Kidney glomerular epithelial cell (primary cell): ENCODE measurements at places on chromosomes 3 and 15.
A peak's percentile ranks its signal among the peaks of the same experiment; 100 is the strongest.

- no peak for DNase-seq
Observed at GRCh38 chr3:153463895-153464294, 301.9 kb downstream of the RAP2B start.

- DNase-seq: peak; percentile 84
Observed at GRCh38 chr3:28840976-28841376, 439.9 kb upstream of the RBMS3 start.

DNA sequence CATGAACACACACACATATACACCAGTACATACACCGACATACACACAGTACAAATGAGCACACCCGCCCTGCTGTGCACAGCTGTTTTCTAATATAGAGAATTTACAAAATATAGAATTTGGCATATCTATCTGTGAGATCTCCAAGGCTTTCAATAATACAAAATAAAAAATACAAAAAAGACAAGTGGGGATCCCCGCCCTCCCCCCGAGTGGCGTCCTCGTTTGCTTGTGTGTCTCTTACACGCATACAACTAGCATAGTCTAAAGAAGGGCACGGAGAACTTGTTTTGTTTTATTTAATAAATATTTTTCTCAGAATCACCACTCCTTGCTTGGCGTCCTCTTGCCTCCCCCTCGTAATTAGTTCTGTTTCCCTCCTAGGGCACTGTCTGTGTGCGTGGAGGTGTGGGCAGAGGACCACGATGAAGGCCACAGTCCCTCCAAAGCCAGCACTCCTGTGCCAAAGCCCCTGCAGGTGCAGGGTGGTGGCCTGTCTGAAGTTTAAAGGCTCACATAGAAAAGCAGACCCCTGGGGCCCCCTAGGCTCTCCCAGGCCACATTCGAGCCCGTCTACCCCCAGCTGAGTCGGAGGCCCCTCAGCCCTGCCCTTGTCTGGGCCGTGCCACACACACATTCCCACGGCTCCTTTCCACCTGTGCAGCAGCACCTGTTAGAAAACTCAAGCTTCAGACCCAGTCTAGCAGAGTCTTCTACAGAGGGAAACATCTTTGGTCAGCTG lies 82.1 kb downstream of the SEC22A start:
- DNase-seq: no peak

- DNase-seq: no peak
Observed at GRCh38 chr3:46024131-46024530, 3.2 kb downstream of the XCR1 start.

GRCh38 chr15:44092221-44092620 lies 102.8 kb downstream of the FRMD5 start:
- peak; percentile 30 for DNase-seq

DNA sequence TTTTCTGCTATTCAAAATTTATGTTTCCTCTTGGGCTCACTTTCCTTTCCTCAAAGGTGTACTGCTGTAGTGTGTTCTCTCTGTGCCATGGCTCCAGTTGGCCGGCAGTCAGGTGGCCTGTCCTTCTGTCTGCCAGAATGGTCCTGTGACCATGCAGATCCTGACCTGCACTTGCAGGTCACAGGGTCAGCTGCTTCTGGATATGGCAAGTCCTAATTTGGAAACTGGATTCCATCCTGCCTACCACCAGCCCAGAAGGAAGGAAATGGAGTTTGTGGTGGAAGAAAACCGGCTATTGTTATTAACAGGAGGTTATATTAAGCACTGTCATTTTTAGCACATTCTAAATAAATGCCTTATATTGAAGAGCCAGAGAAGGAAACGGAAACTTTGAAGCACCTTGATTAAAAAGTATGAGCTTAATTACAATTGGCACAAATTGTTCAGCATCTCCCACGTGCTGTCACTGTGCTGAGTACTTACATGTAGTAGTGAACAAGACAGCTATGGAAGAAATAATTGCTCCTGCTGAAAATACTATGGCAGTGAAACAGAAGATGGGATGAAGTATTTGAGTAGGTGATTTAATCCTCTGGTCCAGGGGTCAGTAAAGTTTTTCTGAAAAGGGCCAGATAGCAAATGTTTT lies 362.8 kb downstream of the PTPRG start:
- DNase-seq: no peak

GRCh38 chr3:86654806-86655460 lies 336.0 kb downstream of the VGLL3 start:
- no peak for DNase-seq

DNA sequence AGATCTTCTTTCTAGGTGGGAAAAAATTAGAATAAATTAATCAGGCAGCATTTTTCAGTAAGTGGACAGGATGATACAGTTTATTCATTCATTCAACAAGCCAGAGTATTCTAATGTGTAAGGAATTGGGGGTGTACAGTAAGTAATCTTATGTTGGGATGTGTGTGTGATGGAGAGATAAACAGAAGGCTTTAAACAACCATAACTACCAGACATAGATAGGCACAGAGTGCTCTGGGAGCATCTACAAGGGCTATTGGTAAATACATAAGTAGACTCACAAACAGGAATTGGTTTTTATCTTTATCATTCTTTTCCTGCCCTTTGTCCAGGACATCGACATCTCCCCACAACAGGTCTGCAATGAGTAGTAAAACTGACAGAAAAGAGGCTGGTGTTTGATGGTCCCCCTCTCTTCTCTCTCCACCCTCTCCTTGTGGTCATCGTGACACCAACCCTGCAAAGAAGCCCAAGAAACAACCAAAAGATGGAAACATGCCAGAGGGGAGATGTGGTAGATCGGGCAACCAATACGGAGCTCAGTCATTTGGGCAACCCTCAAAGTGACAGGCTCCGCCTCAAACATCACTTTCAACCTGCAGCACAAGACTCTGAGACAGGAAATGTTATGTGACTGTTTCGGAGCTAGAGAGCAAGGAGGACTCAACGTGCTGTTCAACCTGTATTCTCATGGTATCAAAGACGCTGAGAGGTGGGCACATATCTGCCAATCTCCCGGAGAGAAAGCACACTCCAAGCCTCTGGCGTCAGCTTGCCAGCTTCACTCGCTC lies 28.7 kb upstream of the B3GNT5 start:
- DNase-seq: no peak

- no peak for DNase-seq
Observed at GRCh38 chr3:32275506-32275905, 37.0 kb downstream of the CMTM8 start.
